Right cardiac atrium (tissue), 5 donors: ENCODE measurements at places on chromosomes 13 and 19. TPM values are rescaled to one million over a fixed set of nuclear protein-coding genes. Genes with fewer than 3 reads are reported as not detected.

The CYP4F12 gene
- 7.8 TPM for total RNA-seq

The ZNF566 gene
- total RNA-seq: 13.4 TPM

The FCGBP gene
- total RNA-seq: 112 TPM

GRCh38 chr13:103130681-103131210 lies 64.5 kb upstream of the SLC10A2 start:
- no peak for DNase-seq

- DNase-seq: no peak
Observed at GRCh38 chr13:60603049-60603448, 206.0 kb downstream of the TDRD3 start.

GRCh38 chr19:35717665-35718344 lies at the start of gene KMT2B:
KMT2B (plus strand) TSS chr19:35718003; CDS start chr19:35718019, 16 bp downstream.
- no peak for DNase-seq

DNA sequence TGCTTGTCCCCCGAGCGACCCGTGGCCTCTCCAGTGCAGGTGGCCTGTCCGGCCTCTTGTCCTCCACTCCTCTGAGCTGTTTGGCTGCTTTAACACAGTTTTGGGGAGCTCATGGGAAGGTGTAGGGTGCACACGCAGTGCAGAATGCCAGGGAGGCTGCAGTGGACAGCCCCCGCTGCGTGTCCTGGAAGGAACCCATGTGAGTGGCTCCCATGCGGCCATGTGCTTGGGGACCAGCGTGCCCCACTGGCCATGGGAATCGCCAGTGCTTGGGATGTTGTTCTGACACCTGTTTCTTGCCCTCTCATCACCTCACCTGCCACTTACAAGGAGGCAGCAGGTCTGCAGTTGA lies 22.6 kb upstream of the F7 start:
- DNase-seq: no peak
